Caudate nucleus (tissue), 63 donors: ENCODE measurements at places on chromosomes 5 and 9.

GRCh38 chr5:142110046-142110531 lies 1.5 kb downstream of the NDFIP1 start:
- no peak for DNase-seq

- no peak for DNase-seq
Observed at GRCh38 chr5:90590-91547, 1.1 kb upstream of the PLEKHG4B start.

DNA sequence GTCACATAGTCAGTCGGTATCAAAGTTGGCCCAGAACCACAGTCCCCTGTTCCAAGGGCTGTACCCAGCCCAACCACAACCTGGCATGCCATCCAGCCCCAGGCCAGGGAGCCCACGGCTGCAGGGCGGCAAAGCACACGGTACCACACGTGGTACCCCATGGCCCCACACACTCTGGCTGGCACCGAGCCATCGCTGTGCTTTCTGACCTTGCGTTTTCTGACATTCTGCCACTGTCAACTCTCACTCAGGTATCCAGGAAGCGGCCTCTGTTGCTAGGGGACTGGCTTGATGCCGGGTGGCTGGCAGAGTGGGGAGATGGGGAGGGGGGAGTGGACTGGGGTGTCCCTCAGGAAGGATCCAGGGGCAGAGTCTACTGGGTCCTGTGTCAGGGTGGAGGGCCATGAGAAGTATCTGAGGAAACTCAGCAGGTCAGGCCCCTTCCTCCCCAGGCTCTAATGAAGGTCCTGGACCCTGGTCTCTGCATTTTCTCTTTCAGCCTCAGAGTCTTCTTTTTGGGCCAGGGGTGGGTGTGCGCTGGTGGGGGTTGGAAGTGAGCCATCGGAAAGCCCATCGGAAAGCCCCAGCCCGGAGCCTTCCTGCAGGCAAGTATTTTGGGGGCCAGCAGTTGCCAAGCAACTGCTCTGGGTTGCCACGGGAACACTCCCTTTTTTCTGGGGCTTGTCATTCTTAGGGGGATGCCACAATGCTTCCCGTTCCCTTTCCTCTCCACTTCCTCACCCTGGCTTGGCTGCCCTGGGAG lies 21.0 kb upstream of the RALGDS start:
- no peak for DNase-seq

- no peak for DNase-seq
Observed at GRCh38 chr5:112237456-112237855, 181.6 kb downstream of the EPB41L4A start.

DNA sequence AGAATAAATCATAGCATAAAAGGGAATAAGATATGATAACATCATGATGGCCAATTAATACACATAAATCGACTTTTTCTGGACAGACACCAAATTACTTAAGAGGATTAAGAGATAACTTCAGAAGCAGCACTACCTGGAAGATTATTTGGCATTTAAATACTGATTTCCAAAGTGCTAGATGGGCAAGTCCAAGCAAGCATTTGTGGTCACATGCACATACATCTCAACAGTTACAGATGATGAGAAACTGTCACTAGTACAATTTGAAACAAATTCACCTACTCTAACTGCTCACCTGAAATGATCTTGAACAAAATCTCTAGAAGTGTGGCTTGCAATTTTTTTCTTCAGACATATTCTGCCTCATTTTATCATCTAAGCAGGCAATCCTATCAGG lies 26.8 kb upstream of the RASGEF1C start:
- DNase-seq: no peak

- DNase-seq: no peak
Observed at GRCh38 chr5:73298772-73299630, 126.0 kb downstream of the TMEM174 start.

- no peak for DNase-seq
Observed at GRCh38 chr9:90961375-90961774, 159.8 kb downstream of the SYK start.

DNA sequence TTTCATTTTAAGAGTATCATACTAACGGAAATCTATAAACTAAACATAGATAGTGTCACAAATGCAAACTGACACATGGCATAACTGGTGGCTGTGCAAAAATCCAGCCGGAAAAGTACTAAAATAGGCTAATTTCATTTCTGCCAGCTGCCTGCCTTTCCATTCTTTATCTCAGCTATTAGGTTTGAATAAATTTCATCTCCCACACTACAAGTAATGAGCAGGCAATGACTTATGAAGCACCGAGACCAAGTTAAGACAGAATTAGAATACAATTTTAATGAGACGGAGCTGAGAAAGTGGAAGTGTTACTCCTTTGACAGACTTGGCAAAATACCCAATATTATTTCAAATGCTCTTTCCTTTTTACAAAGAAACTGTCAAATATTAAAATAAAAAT lies 258.8 kb upstream of the ZNF608 start:
- DNase-seq: no peak

DNA sequence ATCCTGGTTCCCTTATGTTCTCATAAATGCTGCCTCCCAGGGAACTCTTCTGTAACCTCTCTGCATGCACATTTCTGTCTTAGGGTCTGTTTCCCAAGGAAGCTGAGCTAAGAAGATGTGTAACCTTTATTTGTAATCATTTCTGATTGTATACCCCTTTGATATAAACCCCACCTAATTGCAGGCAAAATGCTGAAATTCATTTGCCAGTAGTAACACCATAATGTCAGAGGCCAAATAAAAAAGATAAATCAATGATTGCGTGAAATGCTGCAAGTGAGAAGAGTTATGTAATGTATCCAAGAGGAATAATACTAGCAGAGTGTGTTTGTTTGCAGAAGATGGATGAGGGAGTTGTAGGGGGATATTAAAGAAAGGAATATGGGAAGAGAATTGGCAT lies 822.6 kb upstream of the GRAMD2B start:
- no peak for DNase-seq

GRCh38 chr5:151632524-151632923 lies 41.4 kb upstream of the FAT2 start:
- no peak for DNase-seq

DNA sequence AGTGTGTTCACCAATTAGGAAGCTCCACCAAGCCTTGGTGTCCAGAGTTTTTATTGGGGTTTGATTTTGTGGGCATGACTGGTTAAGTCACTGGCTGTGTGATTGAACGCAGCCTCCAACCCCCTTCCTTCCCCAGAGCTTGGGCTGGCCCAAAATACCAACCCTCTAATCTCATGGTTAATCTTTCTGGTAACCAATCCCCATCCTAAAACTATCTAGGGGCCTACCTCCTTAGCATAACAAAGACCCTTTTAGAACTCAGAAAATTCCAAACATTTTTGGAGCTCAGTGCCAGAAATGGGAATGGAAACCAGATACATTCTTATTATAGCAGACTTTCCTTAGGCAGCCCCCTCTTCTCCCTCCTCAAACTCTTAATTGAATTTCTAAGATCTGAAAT lies 35.9 kb upstream of the HRH2 start:
- DNase-seq: no peak

DNA sequence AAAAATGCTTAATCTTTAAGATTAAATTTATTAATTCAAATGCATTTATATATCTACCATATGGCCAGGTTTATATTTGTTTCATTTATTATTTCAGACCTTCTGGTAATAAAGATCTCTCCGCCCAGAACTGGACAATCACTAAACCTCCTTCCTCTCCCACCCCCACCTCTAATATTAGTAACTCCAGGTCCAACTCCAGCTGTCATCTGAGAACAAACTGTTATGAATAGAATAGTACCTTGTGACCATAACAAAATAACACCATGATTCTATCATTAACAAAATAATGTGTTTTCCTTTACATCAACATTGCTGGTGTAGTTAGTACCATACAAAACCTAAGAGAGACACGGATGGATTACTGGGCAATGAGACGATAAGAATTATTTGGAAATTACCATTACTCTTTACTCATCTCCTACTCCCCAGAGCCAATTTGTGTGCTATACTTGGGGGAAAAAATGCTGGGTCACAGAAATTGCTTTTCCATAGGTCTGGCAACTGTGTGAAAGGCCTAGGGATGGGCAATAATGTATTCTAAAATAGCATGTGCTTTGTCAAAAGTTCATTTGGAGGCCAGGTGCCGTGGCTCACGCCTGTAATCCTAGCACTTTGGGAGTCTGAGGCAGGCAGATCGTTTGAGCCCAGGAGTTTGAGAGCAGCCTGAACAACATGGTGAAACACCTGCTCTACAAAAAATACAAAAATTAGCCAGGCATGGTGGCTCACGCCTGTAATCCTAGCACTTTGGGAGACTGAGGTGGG lies 186.1 kb downstream of the ENC1 start:
- no peak for DNase-seq

DNA sequence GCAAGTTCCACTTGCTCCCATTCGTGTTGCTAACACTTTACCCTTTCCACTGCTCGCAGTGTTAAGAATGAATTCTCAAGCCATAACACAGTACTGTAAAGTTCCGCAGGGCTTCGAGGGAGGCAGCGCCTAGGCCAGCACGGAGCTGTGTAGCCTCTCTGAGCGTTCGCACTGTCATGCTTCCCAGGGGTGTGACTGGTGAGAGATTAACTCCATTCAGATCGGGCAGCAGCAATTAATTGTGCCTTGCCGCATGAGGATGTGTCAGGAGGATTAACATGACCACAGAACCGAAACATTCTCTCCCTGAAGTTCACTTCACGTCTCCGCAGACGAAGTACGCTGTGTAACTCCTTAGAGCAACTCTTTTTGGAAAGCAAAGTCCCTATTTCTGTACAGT lies 23.2 kb downstream of the ZBTB34 start:
- DNase-seq: no peak

- no peak for DNase-seq
Observed at GRCh38 chr5:6900247-6901227, 187.3 kb downstream of the TENT4A start.

DNA sequence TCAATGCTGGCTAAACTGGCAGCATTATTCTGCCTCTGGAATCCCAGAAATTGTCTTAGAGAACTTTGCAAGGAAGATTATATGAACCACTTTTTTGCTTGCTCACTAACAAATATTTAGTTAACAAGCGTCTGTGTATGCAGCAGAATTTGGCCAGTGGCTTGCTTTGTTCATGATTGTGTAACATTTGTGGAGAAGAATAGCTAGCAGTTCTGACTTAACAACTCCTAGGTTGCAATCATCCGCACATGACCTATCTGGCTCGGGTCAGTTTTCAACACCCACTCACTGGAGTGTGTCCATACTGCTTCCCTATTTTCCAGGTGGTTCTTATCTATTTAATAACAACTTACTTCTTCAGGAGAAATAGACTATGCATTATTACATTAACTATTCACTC lies 98.5 kb downstream of the SNX18 start:
- DNase-seq: no peak

- no peak for DNase-seq
Observed at GRCh38 chr9:130002320-130002719, 40.7 kb downstream of the FNBP1 start.

DNA sequence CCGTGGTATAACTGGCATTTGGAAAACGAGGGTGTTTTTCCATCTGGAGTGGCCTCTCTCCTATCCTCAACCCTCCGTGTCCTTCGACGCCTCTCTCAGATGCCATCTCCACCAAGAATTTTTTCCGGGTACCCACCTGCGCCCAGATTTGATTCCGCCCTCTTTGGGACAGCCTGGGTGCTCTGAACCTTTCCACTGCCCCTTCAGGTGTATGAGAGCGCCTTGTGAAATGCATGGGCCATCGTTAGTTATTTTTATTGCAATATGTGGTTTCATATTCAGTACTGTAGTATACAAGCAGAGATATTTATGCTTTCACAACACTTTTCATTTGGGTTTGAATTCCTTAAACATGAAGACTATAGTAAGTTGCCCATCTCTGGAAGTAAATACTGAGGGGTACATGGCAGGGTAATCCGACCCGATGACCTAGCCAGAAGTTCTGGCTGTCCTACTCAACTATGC lies 78.2 kb upstream of the IFNE start:
- no peak for DNase-seq

- DNase-seq: no peak
Observed at GRCh38 chr5:168137265-168137664, 154.2 kb upstream of the WWC1 start.

- DNase-seq: no peak
Observed at GRCh38 chr5:74629326-74629725, 11.2 kb downstream of the ENC1 start.

DNA sequence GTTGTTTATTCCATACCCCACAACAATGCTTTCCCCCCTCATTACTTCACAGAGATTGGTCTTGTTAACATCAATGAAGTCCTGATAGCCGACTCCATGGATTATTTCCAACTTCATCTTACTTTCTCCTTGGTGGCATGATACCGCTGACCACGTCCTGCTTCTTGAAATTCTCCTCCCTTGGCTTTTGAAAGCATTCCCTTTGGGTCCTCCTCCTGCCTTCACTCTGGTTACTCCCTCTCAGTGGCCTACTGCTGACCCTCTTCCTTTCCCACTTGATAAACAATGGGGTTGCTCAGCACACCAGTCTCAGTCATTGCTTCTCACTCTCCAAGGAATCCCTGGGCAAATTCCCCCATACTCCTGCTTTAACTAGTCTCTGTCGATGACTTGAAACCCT lies 283.9 kb downstream of the SEC61B start:
- DNase-seq: no peak

DNA sequence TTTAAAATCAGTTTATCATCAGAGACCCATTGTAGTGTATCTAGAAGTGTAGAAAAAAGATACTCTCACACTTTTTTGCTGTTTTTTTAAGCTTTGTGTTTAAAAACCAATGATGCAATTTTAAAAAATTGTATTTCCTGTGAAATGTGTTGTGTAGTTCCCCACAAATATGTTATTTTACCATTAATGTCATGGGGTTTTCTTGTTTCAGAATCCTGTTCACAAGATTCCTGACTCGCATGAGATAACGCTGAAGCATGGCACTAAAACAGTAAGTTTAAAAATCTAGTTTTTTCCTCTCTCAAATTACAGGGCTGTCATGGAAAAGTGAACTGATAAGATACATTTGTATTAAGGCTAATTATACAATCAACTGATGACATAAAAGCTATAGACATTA lies 58.6 kb downstream of the WDR70 start:
- DNase-seq: no peak

- no peak for DNase-seq
Observed at GRCh38 chr5:128644863-128645262, 106.8 kb upstream of the FBN2 start.

GRCh38 chr9:115085773-115086377 lies 32.1 kb downstream of the TNC start:
- no peak for DNase-seq

DNA sequence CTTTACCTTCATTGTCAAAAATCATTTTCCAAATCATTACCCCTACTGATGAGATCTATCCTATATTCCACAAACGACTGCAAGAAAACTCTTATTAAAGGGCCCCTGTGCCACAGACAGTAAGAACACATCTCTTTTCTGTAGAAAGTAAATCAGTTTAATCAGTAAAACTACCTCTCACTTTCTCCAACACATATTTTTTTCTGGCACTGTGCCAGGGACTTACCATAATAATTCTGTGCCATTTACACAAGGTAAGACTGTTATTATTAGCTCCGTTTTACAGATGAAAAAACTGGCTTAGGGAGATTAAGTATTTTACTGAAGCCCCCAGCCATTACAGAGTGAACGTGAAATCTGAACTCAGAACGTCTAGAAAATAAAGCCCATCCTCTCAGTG lies 587.0 kb upstream of the COX7C start:
- no peak for DNase-seq
